Type B pancreatic cell (in vitro differentiated cells): ENCODE measurements at places on chromosomes 1 and 21. TPM values are rescaled to one million over a fixed set of nuclear protein-coding genes. Genes with fewer than 3 reads are reported as not detected.

The GNAT2 gene
- total RNA-seq: not detected in 2 replicates

GRCh38 chr1:7373251-7373650 lies 397.8 kb upstream of the VAMP3 start:
- DNase-seq: no peak

The AADACL3 gene
- total RNA-seq: not detected in 2 replicates

The SRRM1 gene
- total RNA-seq: 156 and 168 TPM in 2 replicates

DNA sequence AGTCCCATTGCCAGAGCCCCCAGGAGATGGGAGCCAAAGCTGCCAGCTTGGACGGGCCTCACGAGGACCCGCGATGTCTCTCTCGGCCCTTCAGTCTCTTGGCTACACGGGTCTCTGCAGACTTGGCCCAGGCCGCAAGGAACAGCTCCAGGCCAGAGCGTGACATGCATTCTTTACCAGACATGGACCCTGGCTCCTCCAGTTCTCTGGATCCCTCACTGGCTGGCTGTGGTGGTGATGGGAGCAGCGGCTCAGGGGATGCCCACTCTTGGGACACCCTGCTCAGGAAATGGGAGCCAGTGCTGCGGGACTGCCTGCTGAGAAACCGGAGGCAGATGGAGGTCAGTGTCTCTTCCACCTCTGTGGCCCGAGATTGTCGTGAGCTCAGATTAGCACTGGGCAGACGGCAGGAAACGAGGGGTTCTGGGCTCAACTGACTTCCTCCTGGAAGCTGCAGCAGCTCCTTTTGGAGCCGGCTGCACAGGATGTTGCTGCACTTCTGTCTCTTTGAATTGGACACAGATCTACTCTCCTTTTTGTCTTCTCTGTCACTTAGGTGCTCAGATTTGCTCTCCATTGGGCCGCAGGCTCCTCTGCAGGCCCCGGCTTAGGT lies 68.0 kb downstream of the DISC1 start:
- no peak for DNase-seq

GRCh38 chr1:209587789-209588188 lies 4.3 kb downstream of the CAMK1G start:
- no peak for DNase-seq

The CD55 gene
- 60.0 and 292 TPM in 2 replicates for total RNA-seq

GRCh38 chr1:22388671-22389450 lies 62.8 kb upstream of the ZBTB40 start:
- DNase-seq: no peak

DNA sequence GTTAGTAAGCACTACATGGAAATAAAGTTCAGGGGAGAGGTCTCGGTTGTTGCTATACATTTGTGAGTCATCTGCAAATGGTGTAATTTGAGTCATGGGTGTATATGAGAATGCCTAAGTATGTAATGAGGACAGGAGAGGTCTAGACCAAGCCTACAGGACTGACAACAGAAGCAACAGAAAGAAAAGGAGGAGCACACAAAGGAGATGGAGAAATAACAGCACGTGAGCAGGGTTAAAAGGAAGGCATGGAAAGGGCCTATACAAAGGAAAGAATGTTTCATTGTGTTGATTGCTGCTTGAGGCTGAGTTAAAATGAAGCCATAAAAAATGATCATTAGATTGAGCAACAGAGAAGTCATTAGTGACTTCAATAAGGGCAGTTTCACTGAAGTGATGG lies 28.0 kb upstream of the PRKAA2 start:
- no peak for DNase-seq

The SPATA6 gene
- total RNA-seq: 7.3 and 23.5 TPM in 2 replicates

DNA sequence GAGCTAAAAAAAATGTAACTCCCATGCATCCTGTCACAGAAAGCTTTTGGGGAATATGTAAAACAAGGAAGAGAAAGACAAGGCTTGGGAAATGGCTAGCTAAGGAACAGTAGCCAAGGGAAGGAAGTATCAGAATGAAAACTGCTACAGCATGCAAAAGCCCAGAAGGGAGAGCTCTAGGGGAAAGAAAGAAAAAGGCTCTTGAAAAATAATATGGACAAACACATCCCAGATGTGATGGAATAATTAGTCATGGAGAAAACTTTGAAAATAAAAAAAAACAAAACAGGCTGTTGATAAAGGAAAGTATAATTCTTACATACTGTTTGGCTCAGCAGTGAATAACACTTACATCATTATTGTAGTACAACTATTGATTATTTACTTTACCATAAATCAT lies 47.9 kb upstream of the VCAM1 start:
- no peak for DNase-seq

The FCRL2 gene
- not detected in 2 replicates for total RNA-seq

DNA sequence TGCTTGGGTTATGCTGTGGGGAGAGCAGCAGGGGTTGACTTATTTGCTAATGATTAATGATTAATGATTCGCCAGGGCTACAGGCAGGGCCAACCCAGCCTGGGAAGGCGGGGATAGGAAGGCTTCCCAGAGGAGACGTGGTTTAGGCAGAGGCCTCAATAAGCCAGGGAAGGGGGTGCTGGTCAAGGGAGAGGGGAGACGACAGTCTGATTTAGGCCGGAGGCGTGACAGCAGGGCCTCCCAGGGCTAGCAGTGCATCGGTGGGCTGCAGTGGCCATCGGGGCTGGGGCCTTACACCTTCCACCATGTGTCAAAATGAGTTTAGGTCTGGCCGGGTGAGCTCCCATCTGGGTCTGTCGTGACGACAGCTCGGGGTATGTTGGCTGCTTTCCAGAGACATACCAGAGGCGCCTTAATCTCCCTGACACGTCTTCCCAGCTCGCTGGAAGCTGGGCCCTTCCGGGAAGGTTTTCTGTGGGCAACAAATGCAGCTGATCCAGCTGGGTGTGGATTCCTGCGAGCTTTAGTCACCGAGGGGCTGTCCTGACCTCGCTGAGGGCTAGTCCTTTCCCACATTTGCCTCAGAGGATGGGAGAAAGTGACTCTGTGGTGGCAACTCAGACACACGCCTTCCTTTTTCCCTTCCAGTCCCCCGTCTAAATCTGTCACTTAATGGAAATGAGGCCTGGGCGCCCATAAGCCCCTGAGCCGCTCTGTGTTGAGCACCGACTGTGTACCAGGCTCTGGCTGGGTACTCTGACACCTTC lies 3.7 kb upstream of the SLC1A7 start:
- peak; percentile 80 for DNase-seq
